ENCODE measurements at places on chromosomes 3 and 15.

DNA sequence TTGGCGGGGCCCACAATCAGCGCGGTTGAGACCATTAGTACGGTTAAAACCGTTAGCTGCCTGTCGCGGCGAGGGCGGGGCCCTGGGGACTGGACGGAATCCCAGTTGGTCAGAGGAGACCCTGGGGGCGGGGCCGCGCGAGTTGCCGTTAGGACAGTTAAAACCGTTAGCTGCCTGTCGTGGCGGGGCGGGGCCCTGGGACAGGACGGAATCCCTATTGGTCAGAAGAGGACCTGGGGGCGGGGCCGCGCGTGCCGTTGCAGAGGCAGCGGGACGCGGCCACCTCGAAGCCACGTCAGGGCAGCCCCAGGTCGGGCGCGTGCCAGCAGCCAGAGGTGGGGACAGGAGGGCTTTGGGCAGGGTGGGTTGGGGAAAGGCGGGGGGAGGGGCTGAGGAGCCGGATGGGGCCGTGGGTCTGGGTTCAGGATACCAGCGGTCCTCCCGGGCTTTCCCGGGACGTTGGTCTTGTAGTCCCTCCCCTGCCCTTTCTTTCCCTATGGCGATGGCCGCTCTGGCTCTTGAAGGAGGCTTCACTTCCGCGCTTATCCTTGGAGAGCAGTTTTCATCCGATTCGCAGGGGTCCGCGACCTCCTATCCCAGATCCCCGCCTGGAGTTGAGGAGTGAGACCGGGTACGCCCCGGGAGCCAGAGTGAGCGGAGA, 28.0 kb downstream of the KLHDC8B start:
- DNase-seq, result no peak

DNA sequence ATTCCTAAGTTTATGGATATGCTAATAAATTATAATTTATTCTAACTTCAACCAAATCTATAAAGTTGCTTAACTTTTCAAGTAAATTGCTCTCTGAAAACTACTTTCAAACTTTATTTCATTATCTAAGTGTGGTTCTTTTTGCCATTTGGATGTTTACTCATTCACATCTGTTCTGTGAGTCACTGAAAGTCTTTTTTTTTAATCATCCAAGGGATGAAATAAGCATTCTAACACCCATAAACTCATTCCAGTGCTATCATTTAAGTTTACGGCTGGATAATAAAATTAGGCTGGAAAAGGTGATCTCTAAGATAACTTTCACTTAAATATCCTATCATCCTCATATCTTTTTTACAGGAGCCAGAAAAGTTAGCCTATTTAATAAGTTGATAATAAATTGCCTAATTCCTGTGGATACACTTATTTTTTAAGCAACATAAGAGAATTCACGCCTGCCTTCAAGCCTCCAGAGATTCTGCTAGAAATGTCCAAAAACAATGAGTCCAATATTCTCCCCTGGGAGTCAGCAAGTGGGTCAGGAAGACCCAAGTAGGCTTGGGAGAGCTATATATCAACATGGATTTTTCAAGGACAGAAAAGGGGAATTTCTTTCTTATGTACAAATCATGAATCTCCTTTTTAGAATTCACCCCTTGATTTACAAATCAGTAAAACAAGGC, 25.8 kb downstream of the SCG3 start:
- no peak for DNase-seq

GRCh38 chr3:136909187-136909586, 47.2 kb downstream of the NCK1 start:
- no peak for DNase-seq

GRCh38 chr3:79002465-79003372, 765.1 kb downstream of the ROBO1 start:
- no peak for DNase-seq

DNA sequence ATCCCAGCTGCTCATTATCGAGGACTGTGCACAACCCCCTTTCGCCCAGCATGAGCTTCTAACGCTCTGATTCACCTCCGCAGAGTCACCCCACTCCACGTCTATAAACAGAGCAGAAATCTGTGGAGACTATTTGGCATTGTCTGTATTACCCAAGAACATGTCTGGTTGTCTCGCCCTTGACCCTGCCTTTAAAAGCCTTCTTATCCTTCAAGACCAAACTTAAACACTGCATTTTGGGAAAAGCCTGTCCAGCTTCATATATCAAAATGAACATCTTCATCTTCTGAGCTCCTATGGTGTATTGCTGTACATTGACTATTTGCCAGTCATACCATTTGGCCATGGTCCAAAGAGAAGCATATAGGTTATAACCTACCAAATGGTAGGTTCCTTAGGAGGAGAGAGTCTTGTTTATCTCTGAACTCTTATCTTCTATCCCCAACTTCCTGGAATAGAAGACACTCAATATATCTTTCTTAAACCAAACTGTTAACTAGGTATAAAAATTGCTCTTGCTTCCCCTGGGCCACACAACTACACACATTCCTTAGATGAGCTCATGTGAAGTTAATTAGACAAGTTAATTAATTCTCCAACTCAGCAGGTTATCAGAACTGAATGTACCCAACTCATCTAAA, 90.1 kb downstream of the FBN1 start:
- peak; percentile 92 for DNase-seq

DNA sequence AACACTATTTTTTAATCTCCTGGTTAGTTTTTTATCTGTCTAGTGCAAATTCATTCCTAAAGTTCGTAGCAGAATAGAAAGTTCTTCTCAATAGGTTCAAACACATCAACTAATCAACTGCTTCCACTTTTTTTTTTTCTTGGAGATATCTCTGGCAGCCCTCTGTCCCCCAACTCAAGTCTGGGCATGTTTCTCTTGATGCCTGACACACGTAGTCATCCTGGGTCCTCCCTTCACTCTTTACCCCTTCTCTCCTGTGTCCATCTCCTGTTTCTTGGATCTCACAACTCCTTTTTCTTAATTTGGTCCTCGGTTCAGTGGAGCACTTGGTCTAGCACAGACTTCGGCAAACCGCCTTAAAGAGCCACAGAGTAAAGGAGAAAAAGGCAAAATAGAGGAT, 14.4 kb downstream of the TNFAIP8L3 start:
- no peak for DNase-seq

DNA sequence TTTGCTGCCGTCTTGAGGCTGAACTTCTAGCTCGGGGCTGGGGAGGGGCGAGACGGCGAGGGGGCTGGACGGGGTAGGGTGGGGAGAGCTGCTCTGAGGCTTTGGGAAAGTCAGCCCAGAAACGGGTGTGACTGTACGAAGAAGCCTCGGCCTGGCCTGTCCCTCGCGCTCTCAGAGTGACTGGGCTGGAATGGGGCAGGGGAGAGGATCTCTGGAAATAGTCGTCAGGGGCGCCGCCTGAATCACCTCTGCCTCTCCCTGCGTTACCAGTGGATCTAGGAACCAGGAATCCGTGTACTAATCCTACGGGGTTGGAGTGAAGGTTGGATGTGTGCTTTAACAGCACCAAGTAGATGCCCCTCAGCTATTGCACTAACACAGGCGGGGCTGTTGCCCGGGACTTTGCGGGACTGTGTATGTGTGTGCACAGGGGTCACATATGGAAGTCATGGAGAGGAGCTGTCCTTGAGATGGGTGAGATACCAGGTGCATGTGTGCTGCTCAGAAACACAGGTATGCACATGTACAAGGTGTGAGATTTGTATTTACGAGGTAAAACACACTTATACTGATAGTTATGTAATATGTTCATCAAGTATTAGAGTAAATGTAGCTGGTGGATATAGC, 591 bp downstream of the FOXL2NB start:
- no peak for DNase-seq

DNA sequence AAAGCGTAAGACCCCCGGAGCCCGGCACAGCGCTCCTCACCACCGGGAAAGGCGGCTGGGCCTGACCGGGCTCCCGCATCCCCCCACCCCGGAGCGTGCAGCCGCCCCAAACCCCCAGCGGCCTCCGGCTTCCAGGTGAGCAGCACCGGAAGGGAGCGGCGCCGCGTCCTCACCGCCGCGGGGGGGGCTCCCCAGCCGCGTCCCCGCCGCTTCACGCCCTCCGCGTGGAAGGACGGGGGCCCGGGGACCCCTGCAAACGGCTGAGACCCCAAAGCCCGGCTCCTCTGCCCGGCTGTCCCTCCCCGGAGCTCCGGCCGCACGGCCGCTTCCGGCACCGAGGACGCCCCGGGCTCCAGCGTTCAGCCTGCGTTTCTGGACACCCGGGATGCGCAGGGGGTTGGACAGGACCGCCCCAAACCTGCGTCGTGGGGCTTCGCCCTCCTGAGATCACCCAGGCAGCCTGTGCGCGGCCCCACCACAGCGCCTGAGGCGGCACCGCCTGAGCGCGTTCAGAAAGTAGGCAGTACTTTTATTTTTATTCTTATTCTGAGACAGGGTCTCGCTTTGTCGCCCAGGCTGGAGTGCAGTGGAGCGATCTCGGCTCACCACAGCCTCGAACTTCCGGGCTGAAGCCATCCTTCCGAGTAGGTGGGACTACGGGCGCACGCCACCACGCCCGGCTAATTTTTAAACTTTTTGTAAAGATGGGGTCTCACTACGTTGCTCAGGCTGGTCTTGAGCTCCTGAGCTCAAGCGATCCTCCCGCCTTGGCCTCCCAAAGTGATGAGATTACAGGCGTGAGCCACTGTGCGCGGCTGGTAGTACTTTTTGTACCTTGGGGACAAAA, 51.6 kb upstream of the BLM start:
- DNase-seq, result peak; percentile 75

GRCh38 chr15:87228460-87228859, 1028.1 kb downstream of the NTRK3 start:
- DNase-seq, result no peak

DNA sequence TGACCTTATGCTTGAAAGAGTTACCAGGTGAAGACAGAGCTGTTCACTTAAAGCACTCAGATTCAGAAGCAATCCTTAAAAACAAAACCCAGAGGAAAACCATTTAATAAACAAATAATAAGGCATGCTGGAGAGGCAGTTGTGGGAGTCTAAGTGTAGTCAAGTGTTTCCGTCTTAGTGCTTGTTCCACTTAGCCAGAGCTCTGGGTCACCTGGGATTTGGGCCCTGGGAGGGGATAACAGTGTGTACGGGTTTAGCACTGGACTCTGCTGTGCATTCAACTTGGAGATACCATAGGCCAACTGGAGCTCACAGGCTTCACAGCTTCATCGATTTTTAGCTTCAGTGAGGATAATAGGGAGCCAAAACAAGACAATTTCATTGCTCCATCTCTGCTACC, 444.6 kb downstream of the CNTN4 start:
- DNase-seq, result no peak

DNA sequence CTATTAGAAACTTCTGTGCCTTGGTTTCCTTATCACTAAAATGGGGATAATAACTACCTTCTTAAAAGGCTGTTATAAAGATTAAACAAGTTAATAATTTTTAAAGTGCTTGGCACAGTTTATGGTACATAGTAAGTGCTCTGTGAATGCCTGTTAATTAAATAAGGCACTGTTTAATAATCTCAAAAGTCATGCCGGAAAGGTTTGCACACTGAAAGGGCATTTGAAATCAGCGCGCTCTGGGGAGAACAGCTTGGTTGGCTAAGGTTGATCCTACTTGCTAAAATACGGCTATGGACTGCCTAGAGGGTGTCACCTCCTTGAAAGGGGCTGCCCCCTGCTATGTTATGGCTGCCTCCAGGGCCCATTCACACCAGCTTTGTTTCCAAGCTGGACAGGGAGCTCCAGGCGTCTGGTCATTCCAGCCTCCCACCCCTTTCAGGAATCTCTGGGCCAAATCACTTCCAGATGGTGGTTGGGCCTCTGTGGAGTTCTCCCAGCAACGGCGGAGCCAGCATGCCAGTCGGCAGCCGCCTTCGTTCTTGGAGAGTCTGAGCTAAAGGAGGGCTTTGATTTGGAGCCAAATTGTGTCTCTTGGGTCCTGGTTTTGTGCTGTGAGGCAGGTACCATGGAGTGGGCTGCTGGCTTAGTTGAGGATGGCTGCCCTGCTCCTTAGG, 5.9 kb downstream of the FLNB start:
- DNase-seq, result peak; percentile 73

DNA sequence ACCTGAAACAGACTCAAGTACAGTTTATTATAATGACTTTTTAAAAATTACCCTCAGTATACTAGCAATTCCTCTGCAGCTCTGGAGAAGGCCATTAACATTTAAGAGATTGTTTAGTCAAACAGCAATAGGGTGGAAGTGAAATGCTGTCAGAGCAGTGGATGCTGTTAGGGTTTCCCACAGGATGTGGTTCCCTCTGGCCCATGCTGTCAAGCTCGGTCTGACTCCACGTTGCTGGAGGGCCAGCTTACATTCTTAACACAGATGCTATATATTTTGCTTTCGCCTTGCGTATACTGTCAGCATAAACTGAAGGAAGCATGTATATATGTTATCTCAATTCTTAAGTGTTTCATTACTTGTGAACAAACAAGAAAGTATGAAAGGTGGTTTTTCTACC, 231.1 kb upstream of the COL8A1 start:
- DNase-seq, result peak; percentile 48

GRCh38 chr3:33201195-33201594, 17.4 kb downstream of the SUSD5 start:
- no peak for DNase-seq

DNA sequence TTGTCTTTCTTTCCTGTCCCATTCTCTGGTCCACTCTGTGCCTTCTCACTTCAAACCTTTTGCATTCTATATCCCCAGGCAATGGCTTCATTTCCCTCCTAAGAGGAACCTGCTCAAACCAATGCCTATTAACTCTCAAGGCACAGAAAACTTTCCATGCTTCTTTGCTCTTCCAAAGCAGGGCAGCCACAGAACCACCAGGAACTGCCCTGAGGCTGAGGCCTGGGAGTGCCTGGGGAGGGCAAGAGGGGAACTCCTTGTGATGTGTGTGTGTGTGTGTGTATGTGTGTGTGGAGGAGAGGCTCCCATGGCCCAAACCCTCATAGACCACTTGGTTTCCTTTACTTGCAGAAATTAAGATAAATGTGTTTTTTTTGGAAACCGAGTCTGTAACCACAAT, 14.1 kb upstream of the PGPEP1L start:
- DNase-seq, result no peak

GRCh38 chr3:30779686-30780287, 114.7 kb downstream of the GADL1 start:
- DNase-seq, result peak; percentile 61

DNA sequence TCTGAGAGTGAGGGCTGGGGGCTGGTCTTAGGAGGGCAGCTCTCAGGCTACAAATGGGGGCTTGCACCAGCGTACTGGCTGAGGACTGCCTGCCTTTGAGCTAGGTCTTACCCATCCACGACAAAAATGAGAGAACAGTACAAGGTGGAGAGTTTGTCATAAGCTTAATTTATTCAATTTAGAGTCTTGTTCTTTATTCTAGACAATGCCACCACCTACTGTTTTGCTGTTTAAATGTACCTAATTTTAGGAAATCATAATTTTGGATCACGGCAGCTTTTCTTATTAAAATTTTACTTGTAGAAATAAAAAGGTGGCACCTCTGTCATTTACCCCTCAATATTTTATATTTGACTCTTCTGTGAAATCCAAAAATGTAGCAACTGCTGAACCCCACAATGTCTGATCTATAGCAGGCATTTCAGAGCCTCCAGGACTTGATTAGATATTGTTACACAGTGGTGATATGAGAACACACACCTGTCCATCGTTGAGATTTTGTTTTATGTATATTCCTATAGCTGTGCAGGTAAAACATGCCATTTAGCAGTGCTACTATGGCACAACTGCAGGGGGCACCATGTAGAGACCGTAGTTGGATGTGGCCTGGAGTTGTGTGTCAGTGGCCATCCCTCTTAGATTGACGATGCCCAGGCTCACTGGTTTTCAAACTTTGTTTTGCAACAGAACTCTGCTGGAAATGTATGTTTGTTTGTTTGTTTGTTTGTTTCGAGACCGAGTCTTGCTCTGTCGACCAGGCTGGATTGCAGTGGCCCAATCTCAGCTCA, 88.6 kb downstream of the SLCO3A1 start:
- no peak for DNase-seq

GRCh38 chr3:102089904-102090720, 240.8 kb downstream of the NFKBIZ start:
- peak; percentile 84 for DNase-seq
